ENCODE measurements at places on chromosomes 12 and 14.

GRCh38 chr12:108800591-108800990, 56.8 kb downstream of the SSH1 start:
- no peak for DNase-seq

DNA sequence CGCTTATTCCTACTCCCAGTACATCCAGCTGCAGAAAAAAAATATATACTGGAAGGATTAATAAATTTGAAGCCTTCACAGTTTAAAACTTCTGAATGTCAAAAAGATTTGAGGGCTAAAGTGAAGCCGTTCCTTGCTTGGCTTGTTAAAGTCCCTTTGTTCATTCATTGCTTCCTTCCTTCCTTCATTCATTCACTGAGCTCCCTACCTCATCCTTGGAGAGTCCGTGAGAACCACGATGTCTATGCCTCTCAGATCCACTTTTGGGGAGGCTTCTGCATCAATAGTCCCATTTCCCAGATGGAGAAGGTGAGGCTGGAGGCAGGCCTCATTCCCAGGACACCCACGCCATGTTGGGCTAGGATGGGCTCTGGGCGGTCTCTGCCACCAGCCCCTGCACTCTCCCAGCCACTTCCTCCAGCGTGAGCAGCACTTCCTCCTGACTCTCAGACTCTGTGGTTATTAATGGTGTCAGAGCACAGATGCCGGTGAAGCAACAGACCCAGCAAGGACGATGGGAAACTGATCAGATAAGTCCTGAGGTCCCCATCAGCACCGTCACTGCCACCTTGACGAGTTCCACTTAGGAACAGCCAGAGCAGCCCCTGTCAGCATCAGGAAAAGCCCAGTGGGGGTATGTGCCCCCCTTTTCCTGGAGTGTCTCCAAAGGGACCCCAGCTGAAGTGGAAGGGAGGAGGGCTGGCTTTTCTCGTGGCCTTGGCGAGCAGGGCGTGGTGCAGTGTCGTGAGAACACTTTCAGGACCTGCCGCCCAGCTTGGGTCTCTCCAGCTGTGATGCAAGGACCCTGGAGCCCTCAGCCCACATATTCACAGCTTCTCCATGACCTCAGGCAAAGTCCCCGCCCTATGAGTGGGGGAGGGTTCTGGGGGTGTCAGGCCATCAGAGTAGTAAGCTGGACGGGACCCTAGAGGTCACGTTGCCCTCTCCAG, 21.2 kb downstream of the ASB2 start:
- DNase-seq = no peak

GRCh38 chr14:59293935-59294661, 105.6 kb downstream of the DAAM1 start:
- no peak for DNase-seq

DNA sequence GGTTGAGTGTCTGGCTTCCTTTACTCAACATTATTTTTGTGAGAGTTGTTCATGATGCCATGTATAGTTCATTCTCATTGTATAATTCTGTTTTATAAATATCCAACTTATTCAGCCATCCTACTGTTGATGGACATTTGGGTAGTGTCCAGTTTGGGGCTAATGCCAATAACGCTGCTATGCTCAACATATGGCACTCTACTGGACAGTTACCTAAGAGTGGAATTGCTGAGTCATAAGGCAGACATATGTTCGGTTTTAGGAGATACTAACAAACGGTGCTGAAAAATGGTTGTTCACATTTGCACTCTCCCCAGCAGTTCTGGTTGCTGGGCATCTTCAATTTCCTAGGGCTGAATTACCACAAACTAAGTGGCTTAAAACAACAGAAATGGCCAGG, 28.7 kb upstream of the P2RX4 start:
- no peak for DNase-seq

DNA sequence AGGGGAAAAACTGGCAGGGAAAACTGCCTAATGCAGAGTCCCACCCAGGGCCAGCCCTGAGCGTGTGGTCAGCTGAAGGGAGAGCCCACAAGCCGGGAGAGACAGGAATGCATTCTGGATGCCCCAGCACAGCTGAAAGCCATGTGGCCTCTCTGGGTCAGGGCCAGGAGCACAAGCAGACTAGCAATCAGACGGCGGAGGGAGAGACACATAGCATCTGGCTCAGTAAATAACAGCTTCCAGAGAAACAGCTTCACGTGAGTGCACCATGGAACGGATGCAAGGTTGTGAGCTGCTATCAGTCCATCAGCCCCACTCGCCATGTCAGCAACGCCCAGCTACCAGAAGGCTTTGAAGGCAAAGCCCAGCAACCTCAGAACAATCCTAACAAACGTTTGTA, 28.2 kb upstream of the TMEM106C start:
- DNase-seq = no peak

DNA sequence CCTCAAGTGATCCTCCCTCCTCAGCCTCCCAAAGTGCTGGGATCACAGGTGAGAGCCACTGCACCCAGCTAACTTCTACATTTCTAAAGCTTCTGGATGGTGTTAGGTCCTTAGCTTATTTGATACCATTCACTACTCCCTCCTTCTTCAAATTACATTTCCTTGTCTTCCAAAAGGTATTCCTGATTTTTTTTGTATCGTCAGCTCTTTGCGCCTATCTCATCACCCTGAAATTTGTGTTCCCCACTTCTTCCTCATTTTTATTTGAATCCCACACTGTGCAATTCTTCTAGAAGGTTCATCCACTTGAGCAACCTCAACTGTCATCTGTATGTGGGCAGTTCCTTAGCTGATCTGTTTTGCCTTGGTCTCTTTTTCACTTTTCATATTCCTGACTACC, 241.8 kb upstream of the RGS6 start:
- no peak for DNase-seq

GRCh38 chr12:93100610-93101009, 171.5 kb upstream of the EEA1 start:
- DNase-seq = no peak

GRCh38 chr14:73829526-73830431, 21.9 kb upstream of the PTGR2 start:
- DNase-seq = no peak
